ENCODE measurements at places on chromosomes 5 and 9. TPM values are rescaled to one million over a fixed set of nuclear protein-coding genes. Genes with fewer than 3 reads are reported as not detected.

The PPP2R2B gene
- 1.3 TPM for total RNA-seq

The FSD1L gene
- total RNA-seq = 5.2 TPM

The RMND5B gene
- total RNA-seq = 20.3 TPM

The PAEP gene
- not detected for total RNA-seq

The ZNF354C gene
- 4.4 TPM for total RNA-seq

The IARS1 gene
- 144 TPM for total RNA-seq

The PTPN3 gene
- total RNA-seq = 2.8 TPM

The ZNF879 gene
- 3.4 TPM for total RNA-seq

The GLRA1 gene
- total RNA-seq = not detected

The FOXI1 gene
- total RNA-seq = not detected

The STPG3 gene
- total RNA-seq = not detected
